Astrocyte (in vitro differentiated cells and primary cell): ENCODE measurements at places on chromosomes 1 and 21.
A peak's percentile ranks its signal among the peaks of the same experiment; 100 is the strongest.

- DNase-seq, result no peak
Observed at GRCh38 chr1:239711768-239712167, 325.4 kb downstream of the CHRM3 start.

DNA sequence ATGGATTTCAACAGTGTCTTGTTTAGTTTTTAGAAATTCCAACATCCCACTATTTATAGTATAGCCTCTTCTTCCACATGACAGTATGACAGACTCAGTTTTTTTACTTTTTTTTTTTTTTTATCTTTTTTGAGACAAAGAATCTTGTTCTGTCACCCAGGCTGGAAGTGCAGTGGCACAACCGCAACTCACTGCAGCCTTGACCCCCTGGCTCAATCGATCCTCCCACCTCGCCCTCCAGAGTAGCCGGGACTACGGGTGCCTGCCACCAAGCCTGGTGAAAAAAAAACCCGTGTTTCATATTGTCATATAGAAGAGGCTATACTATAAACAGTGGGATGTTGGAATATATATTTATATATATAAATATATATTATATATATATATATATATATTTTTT is 1.2 kb upstream of the DR1 start:
- no peak for DNase-seq

DNA sequence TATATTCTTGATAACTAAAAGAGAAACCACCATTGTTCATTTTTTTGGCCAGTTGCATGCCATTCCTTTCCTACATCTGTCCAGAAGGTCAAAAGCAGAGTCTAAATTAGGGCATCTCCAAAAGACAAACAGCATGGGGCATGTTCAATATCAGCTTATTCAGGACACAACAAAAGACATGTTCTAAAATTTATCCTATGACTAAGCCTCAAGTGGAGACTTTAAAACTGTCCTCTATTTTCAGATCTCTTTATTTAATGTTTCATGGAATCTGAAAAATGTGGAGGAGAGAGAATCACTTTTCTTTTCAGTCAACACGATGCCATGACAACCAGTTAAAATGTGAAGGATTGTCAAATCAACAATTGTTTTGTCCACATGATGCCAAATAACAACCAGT is 303.4 kb upstream of the PRMT6 start:
- DNase-seq, result no peak

DNA sequence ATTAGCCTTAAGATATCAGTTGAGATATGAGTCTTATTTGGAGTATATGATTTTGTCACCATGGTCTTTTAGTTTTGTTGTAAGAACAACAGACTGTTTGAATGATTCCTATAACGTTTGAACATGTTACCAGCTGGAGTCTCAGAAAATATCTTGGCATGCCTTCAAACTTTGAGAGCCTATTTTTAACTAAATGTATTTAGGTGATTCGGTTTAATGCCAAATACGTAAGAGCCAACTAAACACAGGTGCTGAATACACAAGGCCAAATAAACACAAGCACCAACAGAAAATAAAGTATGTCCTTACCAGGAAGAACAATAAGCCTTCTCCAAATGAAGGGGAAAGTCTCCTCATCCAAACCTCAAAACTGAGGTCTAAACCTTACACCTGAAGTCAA is 48.6 kb downstream of the PRKACB start:
- no peak for DNase-seq

- DNase-seq, result peak; percentile 92
Observed at GRCh38 chr1:241990040-241990439, 8.9 kb downstream of the MAP1LC3C start.

- no peak for DNase-seq
Observed at GRCh38 chr1:68525781-68526180, 28.9 kb upstream of the DEPDC1 start.

DNA sequence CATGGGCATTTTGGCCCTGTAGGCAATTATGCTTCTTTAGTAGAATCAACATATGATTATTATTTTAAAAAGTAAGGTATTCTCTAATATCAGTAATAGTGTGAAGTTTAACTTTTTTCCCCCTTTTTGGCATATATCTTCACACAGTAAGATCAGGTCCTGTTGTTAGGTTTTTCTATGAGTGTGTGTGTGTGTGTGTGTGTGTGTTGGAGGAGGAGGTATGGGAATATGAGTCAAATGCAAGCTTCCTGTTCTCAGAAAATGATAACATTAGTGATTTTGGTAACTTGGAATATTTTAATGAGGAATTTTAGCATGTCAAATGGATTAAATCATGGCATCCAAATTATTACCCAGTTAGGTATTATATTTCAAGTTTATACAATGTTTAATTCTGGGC is 65.8 kb upstream of the BCL10 start:
- DNase-seq, result peak; percentile 81

DNA sequence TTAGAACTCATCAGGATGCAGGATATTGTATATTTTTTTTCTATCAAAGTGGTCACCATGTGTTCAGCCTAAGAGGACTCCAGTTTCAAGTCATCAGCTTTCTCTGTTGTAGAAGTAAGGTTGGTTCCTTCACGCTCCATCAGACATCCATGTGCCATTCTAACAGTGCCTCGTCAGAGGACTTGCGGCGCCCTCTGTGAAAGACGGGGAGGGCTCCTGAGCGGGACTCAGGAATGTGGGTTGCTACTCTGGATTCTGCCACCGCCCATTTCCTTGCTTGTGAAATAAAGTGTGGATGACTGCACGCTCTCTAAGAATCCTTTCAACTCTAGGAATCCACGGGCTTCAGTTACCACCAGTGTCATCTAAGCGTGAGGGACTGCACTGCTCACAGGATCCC is 593.5 kb downstream of the KIF26B start:
- peak; percentile 55 for DNase-seq

DNA sequence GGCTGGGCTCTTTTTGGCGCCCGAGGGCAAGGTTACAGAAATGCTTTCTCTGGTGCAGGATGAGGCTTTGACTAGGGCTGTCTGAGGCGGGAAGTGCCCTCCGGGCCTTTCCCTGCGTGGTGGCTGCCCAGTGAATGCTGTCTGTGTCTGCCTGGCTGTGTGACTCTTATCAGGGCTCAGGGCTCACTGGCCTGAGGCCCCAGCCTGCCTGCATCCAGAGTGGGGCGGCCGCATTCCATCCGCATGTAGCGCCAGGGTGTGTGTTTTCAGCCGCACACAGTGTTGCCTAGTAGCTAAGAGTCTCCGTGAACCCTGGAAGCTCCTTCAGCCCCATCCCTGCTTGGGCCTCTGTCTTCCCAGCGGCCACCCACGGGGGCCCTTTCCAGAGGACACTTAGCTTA is 59.1 kb downstream of the FAAP20 start:
- DNase-seq, result peak; percentile 68

DNA sequence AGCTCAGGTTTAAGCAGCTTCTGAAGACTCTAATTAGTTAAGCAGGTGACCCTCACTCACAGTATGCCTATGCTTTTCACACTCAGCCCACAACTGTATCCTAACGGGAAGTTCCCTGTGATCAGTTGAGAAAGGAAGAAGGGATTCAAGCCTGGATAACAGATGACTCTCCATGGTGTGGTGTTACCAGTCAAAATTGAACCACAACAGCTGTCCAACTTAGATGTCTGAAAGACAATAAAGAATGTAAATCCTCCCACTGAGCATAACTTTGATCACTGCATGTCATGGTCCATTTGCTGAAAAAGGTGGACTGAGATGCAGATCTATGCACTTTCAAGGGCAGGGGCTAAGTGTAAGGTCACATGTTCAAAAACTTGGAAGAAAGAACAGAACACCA is 32.3 kb upstream of the DIPK1A start:
- no peak for DNase-seq

DNA sequence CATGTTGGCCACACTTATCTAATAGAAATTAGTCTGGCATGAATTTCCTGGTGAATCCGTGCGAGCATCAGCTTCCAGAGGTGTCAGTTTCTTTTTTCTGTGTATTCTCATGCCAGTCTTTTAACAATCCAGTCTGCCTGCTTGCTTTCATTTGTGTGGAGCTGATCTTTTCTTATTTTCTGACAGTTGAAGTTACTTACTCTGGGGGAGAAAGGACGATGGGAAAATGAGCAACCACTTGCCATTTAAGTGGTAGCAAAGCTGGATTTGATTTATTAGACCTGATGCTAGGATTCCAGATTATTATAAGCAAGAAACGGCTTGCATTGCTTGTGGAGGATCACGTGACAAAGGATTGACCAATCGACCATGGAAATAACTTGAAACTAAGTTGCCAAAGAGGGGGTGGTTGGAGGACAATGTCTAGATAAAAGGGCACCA is 24.3 kb upstream of the APP start:
- DNase-seq, result no peak

GRCh38 chr1:100806601-100807000 is 87.1 kb downstream of the VCAM1 start:
- DNase-seq, result no peak

GRCh38 chr1:247435030-247435758 is 19.2 kb downstream of the NLRP3 start:
- no peak for DNase-seq

GRCh38 chr1:44073528-44073927 is 42.3 kb upstream of the SLC6A9 start:
- no peak for DNase-seq

DNA sequence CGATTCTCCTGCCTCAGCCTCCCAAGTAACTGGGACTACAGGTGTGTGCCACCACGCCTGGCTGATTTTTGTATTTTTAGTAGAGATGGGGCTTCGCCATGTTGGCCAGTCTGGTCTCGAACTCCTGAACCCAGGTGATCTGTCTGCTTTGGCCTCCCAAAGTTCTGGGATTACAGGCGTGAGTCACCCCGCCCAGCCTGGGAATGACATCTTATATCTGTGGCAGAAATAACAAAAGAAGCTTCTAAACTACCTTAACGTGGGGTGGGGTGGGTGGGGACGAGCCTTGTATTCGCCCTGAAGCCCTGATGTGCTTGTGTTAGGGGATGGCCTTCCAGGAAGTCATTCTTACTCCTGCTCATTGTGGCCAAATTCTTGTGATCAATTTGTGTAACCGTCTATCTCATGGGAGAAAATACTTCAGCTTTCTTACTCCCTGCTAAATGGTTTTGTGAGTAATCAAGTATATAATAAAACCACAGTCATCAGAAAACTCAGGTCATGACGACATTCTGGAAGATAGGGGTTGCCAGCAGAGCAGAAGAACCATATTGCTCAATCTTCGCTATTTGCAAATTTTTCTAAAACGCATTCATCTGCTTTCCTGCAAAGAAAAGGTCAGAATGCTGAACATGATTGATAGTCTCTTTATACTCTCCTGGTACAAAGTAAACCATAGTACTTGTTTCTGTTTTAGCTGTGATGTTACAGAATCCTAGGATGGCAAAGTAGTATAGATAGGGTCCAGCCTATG is 63.2 kb downstream of the DIRAS3 start:
- DNase-seq, result peak; percentile 99

GRCh38 chr1:51000160-51000559 is 30.1 kb downstream of the CDKN2C start:
- no peak for DNase-seq

- no peak for DNase-seq
Observed at GRCh38 chr1:227848430-227848932, 33.0 kb downstream of the PRSS38 start.

GRCh38 chr1:201750120-201750519 is 78.8 kb upstream of the IPO9 start:
- DNase-seq, result peak; percentile 75

DNA sequence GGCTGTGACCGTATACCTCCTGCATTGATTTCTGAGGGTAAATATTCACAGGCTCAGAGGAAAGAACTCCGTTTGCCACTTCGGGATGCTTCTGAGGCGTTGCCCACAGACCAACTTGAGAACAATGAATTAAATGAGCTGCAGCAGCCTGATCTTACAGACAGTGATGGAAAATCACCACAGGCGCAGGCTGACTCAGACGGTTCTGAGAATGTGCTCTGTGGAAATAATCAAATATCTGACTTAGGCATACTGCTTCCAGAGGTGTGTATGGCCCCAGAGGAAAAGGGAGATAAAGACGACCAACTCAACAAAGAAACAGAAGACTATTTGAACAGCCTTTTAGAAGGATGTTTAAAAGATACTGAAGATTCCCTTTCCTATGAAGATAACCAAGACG is 76.7 kb upstream of the SCCPDH start:
- DNase-seq, result peak; percentile 35

GRCh38 chr1:225318706-225319575 is 108.9 kb downstream of the LBR start:
- DNase-seq, result peak; percentile 20

GRCh38 chr1:104294259-104294658 is 544.6 kb downstream of the AMY1C start:
- DNase-seq, result no peak

GRCh38 chr1:205240118-205240517 is 12.4 kb downstream of the TMCC2 start:
- DNase-seq, result no peak

DNA sequence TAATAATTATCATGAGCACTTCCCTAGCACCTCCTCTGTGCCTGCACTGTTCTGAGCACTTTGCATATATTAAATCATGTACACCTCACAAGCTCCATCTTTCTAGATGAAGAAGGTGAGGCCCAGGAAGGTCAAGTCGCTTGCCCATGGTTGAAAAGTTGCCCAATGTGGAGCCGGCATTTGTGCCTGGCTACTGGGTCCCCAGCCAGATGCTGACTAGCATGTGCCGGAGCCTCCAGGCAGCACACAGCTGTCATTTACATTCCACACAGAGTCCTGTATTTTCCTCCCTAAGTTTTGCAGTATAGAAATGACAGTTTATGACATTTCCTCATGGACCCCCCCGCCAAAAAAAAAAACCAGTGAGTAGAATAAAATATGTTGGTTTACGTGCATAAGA is 94.3 kb downstream of the BCAR3 start:
- no peak for DNase-seq

GRCh38 chr1:205600085-205600484 is 31.7 kb downstream of the ELK4 start:
- peak; percentile 76 for DNase-seq

GRCh38 chr1:27621051-27621920 is 13.7 kb downstream of the FGR start:
- peak; percentile 40 for DNase-seq

DNA sequence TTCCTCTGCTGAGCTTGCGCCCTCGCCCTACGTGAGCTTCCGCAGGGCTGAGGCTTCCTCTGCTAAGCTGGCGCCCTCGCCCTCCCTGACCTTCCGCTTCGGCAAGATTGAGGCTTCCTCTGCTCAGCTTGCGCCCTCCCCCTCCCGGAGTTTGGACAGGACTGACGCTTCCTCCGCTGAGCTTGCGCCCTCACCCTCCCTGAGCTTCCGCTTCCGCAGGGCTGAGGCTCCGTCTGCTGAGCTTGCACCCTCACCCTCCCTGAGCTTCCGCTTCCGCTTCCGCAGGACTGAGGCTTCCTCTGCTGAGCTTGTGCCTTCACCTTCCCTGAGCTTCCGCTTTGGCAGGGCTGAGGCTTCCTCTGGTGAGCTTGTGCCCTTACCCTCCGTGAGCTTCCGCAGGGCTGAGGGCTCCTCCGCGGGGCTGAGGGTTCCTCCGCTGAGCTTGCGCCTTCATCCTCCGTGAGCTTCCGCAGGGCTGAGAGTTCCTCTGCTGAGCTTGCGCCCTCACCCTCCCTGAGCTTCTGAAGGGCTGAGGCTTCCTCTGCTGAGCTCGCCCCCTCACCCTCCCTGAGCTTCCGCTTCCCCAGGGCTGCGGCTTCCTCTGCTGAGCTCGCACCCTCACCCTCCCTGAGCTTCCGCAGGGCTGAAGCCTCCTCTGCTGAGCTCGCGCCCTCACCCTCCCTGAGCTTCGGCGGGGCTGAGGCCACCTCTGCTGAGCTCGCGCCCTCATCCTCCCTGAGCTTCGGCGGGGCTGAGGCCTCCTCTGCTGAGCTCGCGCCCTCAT is 753.6 kb upstream of the TPTE start:
- no peak for DNase-seq

GRCh38 chr1:23699280-23700179 is 7.9 kb downstream of the RPL11 start:
- DNase-seq, result no peak
